ENCODE measurements at places on chromosomes 13 and 19.

GRCh38 chr19:50475736-50476223, 527 bp upstream of the EMC10 start:
- DNase-seq, result no peak

- no peak for DNase-seq
Measured at GRCh38 chr13:101967781-101968180, 434.1 kb downstream of the FGF14 start.

DNA sequence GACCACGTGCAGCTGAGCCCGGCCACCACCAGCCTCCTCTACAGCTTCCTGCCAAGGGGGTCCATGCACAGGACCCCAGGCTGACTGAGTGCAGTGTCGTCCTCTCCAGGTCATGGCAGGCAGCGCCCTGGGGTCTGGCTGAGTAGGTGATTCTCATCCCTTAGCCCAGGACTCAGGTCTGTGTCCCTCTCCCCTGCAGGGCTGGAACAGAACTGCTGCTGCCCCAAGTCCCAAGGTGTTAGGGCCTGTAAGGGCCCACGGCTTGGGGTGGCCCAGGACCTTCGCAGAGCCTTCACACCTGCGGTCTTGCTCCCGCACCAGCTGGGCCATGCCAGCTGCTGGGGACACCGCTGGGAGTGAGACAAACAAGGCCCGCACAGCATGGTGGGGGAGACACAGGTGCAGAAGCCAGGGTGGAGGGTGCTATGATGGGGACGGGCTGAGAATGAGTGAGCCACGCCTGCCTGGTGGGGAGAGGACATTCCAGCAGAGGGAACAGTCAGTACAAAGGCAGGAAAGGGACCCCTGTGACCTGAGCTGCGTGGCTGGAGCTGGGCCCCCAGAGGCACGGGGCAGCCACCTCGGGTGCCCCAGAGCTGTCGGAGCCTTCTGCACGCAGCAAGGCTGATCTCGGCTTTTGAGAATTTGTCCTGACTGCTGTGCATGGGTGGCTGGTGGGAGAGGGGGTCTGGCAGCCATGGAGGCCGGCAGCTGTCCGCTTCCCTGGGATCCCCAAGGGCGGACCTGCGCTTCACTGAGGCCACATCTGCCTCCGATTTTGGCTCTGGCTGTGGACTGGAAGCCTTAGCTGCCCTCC, 11.9 kb downstream of the PLEKHF1 start:
- DNase-seq, result no peak

DNA sequence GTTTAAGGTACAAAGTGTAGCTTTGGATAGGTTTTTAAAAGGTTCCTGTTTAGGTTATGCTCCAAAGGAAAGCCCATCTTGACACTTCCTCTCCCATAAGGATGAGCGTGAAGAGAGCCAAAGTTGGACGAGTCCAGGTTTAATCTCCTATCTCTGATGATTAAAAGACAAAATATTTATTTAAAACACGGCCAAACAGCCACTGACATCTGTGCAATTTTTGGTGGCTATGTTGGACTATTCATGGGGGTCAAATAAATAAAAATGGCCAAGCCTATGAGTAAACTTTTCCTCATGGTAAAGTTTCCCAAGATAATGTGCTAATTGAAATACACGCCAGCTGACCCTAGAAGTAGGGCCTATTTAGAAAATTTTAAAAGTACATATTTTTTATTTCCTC, 69.0 kb upstream of the DOCK9 start:
- DNase-seq, result peak; percentile 38

DNA sequence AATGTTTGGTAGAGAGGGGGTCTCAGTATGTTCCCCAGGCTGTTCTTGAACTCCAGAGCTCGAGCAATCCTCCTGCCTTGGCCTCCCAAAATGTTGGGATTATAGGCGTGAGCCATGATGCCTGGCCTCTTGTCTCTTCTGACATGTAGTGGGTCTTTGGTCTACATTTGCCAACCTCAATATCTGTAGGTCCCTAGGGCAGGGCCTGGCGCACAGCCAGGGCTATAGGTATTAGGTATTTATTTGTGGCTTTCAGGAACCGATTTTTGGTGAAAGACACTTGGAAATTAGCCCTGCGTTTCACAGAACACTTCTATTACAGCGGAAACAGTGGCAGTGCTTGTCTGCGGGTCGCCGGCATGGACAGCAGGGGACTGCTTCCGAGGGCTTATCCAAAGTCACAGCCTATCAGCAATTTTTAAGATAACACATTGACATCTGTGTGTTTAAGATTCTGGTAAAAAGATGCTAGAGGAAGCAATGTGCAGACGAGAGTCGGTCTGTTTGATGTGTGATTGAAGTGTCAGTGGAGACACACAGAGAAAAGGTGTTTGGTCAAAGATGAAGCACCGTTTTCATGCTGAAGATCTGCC, 14.5 kb downstream of the ZNF536 start:
- no peak for DNase-seq

- no peak for DNase-seq
Measured at GRCh38 chr19:56778351-56778750, 62.2 kb downstream of the PEG3 start.

DNA sequence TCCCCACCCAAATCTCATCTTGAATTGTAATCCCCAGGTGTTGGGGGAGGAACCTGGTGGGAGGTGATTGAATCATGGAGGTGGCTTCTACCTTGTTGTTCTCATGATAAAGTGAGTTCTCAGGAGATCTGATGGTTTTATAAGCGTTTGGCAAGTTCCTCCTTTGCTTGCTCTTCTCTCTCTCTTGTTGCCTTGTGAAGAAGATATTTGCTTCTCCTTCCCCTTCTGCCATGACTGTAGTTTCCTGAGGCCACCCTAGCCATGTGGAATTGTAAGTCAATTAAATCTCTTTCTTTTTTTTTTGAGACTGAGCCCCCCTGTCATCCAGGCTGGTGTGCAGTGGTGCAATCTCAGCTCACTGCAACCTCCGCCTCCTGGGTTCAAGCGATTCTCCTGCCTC, 34.4 kb downstream of the VSTM1 start:
- no peak for DNase-seq

DNA sequence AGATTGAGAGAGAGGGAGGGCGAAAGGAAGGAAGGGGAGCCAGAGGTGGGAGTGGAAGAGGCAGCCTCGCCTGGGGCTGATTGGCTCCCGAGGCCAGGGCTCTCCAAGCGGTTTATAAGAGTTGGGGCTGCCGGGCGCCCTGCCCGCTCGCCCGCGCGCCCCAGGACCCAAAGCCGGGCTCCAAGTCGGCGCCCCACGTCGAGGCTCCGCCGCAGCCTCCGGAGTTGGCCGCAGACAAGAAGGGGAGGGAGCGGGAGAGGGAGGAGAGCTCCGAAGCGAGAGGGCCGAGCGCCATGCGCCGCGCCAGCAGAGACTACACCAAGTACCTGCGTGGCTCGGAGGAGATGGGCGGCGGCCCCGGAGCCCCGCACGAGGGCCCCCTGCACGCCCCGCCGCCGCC, at the start of gene TNFSF11:
Gene TNFSF11, plus strand, starts transcription at position 142 of the 400 bp plus-strand sequence. Its CDS starts 152 bp downstream, at position 294.
- DNase-seq, result no peak

DNA sequence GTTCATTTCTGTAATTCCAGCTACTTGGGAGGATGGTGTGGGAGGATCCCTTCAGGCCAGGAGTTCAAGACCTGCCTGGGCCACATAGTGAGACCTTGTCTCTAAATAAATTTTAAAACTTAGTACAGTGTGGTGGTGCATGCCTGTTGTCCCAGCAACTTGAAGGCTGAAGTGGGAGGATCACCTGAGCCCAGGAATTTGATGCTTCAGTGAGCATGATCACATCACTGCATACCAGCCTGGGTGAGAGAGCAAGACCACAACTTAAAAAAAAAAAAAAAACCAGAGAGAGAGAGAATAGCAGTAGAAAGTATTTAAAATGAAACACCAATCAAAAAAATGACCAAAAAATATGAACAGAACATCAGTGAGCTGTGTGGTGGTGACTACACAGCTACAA, 7.1 kb upstream of the ZNF823 start:
- DNase-seq, result no peak

- no peak for DNase-seq
Measured at GRCh38 chr19:12139269-12139668, 881 bp downstream of the ZNF20 start.

GRCh38 chr19:10624585-10624984, 768 bp upstream of the SLC44A2 start:
- no peak for DNase-seq

DNA sequence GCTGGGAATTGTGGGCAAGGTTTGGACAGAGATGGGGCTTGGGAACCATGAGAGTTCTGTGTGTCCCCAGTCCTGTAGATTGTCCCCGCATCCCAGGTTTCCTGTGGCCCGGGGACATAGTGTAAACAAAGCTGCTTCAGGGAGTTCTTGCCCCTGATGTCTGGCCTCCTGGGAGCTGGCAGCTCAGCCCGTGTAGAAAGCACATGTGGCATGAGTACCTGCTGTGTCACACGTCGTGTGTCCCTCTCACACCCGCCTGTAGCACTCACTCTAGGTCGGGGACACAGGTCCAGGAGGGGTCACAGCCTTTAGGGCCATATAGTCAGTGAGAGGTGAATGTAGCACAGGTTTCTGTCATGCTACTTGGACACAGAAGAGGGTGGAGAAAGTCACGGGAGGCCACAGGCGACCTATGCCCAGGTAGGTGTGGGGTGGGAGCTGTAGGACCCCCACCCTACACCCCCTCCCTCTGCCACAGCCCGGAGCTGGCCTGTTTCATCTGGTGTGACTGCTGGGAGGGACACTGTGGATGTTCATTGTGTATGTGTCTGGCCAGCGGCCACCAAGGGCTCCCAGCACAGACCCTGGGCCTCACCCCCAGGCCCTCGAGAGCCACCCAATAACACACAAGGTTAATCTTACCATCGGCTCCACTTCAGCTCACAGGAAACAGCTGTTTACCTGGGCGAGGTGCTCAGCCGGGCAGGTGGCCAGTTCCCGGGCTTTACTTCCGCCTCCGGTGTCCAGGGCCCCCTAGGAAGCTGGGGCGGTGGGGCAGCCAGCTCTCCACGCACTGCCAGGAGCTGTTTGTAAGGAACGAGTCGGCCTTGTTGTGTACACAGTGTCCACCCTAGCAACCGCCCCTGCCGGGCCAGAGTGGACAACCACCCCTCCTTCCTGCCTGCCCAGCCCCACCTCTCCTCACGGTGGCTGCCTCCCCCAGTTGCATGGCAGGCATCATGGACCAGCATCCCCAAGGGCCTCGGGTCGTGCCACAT, 49.7 kb downstream of the COMP start:
- no peak for DNase-seq

DNA sequence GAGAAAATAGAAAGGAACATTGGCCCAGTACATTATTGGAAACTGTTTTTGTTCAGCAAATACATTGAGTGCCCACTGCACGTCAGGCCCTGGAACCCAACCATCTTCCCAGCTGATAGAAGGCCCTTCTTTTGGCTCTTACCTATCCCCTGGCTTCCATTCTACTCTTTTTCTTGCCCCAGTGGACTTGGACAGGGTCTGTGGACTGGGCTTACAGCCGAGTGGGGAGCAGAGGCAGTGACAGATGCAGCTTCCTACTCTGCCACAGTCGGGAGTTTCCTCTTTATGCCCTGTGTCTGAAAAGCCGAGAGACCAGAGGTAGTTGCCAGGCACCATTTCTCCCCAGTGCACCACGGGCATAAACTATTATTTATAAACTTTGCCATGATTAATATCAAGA, 70.4 kb downstream of the ARHGAP35 start:
- no peak for DNase-seq

DNA sequence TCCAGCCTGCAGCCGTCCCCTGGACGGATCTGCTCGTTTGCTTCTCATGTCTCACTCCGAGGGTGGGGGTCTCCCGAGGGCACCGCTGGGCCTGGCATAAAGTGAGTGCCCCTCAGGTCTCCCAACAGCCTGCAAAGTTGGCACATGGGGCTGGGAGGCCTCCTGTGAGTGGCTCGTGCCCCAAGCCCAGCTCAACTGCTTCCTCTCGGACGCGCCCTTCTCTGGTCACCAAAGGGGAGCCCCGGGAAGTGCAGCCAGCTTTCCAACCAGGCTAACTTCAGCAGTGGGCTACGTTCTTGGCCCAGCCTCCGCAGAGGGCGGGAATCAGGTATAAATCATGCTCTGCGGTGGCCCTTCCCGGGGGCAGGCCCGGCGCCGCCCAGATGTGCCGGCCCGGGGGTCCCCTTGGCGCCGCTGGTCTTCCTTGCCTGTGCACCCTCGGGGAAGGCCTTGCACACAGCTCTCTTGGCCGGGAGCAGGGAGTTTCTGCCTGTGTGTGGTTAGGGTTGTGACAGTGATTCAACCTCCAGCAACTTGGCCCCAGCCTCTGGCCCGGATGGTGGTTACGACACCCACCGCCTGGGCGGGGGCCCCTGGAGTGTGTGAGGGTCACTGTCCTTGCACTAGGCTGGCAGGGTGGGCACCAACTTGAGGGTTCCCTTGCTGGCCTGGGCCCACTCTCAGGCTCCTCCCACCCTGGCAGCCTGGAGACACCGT, 20.7 kb downstream of the CEBPG start:
- DNase-seq, result peak; percentile 89

GRCh38 chr13:97885641-97886040, 67.8 kb upstream of the IPO5 start:
- DNase-seq, result no peak

DNA sequence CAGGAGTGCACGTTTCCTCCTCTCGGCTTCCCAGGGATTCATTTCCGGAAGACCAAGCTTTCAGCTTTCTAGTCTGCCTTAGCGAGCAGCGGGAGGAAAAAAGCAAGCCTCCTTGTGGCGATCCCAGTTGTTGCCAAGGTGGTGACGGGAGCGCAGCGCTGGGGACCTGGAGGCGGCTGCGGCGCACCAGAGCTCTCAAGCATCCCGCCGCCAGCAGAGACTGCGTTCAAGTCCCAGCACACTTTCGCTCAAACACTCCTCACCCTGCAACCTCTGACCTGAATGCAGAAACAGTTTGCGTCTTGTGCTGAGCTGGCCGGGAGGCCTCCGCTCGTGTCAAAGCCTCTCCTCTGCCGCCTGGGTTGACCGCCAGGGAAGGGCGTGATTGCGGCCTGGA, 4.9 kb downstream of the GSX1 start:
- peak; percentile 46 for DNase-seq
